ENCODE measurements at places on chromosomes 4 and X.

DNA sequence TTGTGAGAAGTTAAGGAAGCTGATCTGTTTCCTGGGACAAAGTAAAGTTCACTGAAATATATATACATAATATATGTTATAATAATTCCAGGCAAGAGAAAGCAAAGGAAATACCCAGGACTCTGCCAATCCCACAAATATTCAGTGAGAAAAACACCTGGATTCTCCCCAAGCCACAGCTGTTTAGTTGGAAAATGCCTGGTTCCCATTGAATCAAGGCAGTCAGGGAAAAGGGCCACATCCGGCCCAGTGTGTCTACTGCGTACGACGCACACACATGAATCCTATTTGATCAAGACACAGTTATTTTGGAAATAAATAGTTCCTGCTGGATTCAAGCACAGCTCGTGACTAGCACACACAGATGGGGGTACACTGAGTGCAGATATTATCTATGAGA lies 6.3 kb upstream of the DCHS2 start:
- DNase-seq = no peak

- DNase-seq = peak; percentile 41
Observed at GRCh38 chr4:138522366-138522765, 280.2 kb upstream of the SLC7A11 start.

- DNase-seq = no peak
Observed at GRCh38 chrX:16978193-16978984, 31.9 kb downstream of the REPS2 start.

GRCh38 chr4:109760682-109761081 lies 30.8 kb upstream of the PLA2G12A start:
- DNase-seq = no peak

DNA sequence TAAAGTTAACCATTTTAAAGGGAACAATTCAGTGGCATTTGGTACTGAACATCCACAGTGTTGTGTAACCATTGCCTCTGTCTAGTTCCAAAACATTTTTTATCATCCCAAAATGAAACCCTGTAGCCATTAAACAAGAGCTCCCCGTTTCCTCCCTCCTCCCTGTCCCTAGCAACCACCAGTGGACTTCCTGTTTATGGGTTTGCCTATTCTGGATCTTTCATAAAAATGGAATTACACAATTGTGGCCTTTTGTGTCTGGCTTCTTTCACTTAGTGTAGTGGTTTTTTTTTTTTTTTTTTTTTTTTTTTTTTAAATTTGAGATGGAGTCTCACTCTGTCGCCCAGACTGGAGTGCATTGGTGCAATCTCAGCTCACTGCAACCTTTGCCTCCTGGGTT lies 11.6 kb downstream of the RBMX2 start:
- DNase-seq = no peak

GRCh38 chr4:26077756-26078155 lies 163.7 kb downstream of the SMIM20 start:
- DNase-seq = no peak

DNA sequence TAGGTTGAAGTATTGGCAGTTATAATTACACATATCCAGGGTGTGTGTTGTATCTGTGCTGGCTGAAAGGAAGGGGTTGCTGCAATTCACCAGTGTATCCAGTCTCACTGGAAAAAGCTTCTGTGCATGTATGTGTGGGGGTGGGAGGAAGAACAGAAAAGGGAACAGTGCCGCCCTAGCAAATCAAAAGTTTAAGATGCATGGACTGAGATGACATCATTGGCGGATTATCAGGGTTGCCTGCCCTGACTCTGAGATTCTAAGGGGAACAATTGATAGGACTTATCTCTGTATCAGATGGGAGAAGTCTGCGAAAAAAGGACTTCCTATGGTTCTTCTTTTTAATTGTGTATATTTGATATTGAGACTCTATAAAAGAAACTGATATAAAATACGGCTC lies 3.5 kb downstream of the SLC25A43 start:
- DNase-seq = no peak

GRCh38 chrX:41785685-41786084 lies 61.7 kb downstream of the GPR82 start:
- no peak for DNase-seq

- DNase-seq = no peak
Observed at GRCh38 chr4:148643851-148644250, 201.6 kb upstream of the NR3C2 start.

DNA sequence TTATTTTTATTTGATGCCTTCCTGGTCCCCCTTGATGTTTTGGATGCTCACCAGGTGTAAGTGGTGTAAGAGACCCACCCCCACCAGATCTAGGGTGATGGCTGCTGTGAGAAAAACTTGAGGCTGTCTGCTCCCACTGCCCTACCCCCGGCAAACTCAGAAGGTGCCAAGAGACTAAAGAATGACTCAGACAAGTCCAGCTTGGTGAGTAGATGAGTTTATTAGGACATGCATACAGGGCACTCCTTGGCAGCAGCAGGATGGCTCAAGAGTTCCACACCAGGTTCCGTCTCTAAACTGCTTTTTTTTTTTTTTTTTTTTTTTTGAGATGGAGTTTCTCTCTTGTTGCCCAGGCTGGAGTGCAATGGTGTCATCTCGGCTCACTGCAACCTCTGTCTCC lies 84.0 kb upstream of the HPF1 start:
- DNase-seq = no peak

- DNase-seq = peak; percentile 17
Observed at GRCh38 chr4:37719021-37719420, 32.8 kb upstream of the RELL1 start.

- DNase-seq = no peak
Observed at GRCh38 chr4:85086721-85087120, 120.2 kb upstream of the WDFY3 start.

GRCh38 chr4:2765832-2766526 lies 9.8 kb upstream of the TNIP2 start:
- DNase-seq = no peak

GRCh38 chr4:78951862-78952472 lies 12.7 kb upstream of the PAQR3 start:
- peak; percentile 70 for DNase-seq

DNA sequence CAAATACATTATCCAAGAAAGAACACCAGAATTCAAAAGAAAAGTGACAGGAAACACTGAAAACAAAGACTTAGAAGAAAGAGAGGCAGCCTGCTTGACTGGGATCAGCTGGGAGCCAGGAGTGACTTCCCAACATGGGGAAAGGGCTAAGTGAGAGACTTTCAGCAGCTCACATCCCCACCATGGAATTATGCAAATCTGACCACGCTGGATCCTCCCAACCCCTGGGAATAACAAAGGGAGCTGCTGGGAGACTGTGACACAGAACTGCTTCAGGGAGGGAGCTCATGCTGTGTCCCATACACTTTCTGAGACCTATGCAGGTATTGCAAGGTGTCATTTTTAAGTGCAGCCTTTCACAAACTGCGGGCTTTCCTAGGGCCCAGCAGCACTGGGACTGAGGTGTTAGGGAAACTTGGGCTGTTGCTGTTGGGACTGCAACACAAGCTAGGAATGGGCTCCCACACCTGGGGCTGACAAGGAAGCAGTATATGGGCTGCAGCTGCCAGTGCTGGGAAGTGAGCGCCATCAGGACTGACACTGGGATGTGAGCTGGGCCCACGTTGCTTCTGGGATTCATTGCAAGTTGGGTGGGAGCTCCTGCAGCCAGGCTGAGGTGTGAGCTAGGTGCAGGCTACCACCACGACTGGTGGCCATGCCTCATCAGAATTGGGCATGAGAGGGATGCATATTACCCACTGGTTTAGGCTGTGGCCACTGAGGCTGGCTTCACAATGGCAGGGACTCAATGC lies 139.1 kb downstream of the KDR start:
- DNase-seq = no peak

DNA sequence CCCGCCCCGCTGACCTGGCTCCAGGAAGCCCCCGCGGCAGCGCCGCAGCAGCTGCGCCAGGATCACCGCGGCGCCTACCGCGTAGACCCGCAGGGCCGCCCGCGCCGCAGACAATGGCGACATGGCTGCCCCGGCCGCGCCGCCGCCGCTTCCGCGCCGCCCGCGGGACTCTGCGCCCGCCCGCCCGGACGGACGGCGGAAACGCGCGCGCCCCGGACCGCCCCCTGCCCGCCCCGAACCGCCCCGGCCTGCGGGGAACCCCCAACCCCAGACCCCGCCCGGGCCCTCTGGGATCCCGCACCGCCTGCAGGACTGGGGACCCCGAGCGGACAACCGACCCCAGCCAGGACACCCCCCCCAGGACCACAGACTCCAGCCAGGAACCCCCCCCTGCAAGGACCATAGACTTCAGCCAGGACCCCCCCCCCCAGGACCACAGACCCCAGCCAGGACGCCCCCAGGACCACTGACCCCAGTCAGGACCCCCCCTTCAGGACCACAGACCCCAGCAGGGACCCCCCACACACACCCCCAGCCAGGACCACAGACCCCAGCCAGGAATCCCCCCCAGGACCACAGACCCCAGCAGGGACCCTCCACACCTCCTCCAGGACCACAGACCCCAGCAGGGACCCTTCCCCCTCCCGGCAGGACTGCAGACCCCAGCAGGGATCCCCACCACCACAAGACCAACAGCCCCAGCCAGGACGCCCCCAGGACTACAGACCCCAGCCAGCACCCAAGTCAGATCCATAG lies at the start of the genes DHRSX and ZBED1:
Gene DHRSX, minus strand, starts transcription at position 174 of the 756 bp plus-strand sequence. Its CDS starts 51 bp downstream, at position 123.
Gene ZBED1, minus strand, starts transcription at position 174 of the 756 bp plus-strand sequence. CDS start 10,257 bp downstream, outside the sequence.
- peak; percentile 89 for DNase-seq

DNA sequence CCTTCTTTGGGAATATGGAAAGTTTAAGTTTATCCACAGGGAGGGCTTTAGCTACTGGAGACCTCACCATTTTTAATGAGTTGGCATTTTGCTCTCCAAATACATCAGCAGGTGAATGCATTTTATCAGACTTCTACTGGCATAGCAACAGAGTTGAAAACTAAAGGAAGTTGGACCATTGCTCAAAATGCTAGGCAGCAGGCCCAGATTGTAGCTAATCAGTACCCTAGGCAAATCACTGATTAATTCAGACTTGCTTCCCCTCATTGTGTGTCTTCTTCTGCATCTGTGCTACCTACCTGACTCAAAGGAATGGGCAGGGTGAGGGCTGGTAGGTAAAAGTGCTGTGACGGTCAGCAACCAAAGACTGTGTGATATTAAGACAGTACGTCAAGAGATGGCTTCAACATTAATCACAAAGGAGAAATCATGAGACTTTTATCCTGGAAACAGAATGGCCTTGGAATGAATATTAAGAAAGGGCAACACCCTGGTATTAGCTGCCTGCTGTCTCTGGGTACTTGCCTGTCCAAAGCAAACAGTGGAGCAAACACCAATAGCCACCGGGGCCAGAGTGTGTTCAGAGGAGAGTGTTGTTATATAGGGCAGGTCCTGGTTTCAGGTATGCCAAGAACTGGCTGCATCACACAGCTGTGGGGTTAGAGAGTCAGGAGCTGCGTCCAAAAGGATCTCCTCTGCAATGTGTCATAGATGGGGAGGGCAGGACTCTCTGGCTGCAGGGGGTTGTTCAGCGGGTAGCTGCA lies 17.1 kb upstream of the SMIM20 start:
- DNase-seq = no peak

DNA sequence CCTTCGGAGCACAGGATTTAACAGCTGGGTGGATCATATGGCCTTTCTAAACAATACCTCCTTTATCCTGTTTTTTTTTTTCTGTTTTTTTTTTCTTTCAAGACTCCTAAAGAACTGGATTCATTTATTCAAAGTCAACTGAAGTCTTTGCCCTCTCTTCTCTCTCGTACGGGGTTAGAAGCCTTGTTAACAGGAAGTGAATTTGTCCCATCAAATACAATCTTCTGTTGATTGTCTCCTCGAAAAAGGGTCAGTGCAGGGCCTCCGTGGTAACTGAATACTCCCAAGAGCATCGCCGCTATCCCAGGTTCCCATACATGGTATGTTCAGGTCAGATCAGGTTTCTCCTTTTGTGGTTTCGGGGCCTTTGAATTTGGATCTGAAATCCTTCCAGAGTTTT lies 1.8 kb upstream of the TMEM128 start:
- DNase-seq = no peak

- DNase-seq = no peak
Observed at GRCh38 chr4:57682275-57682674, 572.1 kb upstream of the IGFBP7 start.

GRCh38 chrX:9781941-9782340 lies 4.3 kb upstream of the SHROOM2 start:
- no peak for DNase-seq

DNA sequence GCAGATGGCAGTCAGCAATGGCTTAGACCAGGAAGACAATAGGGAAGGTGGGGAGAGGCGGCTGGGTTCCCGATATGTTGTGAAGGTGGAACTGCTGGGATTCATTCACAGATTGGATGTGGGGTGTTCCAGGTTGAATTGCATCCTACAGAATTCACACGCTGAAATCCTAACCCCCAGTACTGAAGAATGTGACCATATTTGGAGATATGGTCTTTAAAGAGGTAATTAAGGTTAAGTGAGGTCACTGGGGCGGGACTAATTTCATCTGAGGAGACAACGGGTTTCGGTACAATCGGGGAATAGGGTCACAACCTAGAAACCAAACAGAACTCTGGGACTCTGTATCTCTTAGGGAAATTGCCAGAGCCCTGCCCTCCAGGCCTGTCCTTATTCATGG lies 5.3 kb upstream of the CHRNA9 start:
- no peak for DNase-seq

DNA sequence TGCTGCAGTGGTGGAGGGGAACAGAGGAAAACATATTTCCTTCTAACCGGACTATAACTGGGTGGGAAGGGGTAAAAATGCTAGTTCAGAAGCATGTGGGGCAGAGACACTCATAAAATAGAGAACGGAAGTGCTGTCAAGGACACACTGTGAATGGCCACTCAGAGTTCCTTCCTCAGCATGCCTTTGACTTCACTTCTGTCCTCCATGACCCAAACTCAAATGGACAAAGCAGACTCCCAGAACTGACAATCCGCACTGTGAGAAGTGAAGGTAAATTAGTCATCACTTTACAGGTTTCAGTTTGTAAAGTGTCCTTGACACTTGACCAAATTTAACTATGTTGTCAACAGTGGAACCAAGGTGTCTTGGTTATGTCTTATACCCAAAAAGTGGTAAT lies 30.2 kb upstream of the ELF2 start:
- DNase-seq = no peak

DNA sequence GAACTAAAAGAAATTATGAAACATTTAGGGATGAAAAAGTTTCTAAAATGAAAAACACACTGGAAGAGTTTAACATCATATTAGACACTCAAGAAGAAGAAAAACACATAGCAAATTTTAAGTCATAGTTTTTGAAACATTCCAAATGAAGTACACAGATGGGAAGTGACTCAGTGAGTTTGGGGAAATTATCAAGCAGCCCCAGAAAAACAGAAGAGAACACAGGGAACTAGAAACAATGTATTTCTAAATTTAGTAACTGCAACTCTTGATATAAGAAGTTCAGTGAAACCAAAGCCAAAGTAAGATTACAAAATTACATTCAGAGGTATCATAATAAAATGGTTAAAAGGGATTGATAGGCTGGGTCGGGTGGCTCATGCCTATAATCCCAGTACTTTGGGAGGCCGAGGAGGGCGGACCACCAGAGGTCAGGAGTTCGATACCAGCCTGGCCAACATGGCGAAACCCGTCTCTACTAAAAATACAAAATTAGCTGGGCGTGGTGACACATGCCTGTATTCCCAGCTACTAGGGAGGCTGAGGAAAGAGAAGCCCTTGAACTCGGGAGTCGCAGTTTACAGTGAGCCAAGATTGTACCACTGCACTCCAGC lies 461.2 kb downstream of the KCTD8 start:
- DNase-seq = no peak

GRCh38 chr4:126445596-126445995 lies 1130.8 kb downstream of the FAT4 start:
- no peak for DNase-seq

GRCh38 chr4:183986971-183987946 lies 82.2 kb downstream of the STOX2 start:
- peak; percentile 84 for DNase-seq

- no peak for DNase-seq
Observed at GRCh38 chr4:89707467-89707866, 129.5 kb downstream of the SNCA start.

Measured in GM03348 (cell line).